ENCODE measurements at places on chromosomes 1 and 21.

- DNase-seq = no peak
These were observed 689 bp upstream of the ZNF644 start for GRCh38 chr1:91022518-91022929.

- DNase-seq = no peak
These were observed 235.3 kb downstream of the DYRK1A start for GRCh38 chr21:37601915-37602314.

GRCh38 chr21:42073145-42074099 lies 2.3 kb downstream of the UMODL1 start:
- DNase-seq = no peak

- no peak for DNase-seq
These were observed 436.4 kb downstream of the PTBP2 start for GRCh38 chr1:97157991-97158390.

DNA sequence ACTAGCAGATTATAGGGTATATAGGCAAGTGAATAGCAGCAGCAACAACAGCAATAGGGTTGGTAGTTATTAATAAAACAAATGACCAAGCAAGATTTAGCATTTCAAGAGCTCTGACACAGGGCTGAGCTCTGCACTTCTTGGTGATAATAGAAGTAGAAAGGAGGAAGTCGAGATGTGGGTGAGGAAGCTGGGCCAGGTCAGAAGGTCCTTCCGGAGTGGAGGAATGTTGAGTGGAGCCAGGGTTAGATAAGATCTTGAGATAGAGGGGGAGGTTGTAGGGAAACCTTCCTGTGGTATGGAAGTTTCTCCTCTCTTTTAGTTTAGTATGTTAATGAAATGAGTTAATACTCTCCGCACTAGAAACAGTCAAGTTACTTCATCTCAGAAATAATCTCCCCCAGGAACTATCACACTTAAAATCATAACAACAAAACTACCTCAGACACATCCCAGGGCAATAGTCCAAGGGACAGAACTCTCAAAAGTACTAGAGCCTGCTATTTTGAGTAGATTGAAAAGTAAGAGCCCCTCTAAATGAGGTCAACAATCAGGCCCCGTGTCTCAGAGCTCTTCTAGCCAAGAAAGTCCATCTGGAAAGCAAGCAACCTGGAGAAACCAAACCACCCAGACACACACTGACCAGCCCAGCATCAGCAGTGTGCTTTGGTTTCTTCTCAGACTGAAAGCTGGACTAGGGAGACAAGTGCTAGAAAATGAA lies 45.4 kb upstream of the ATP1B1 start:
- DNase-seq = no peak
